ENCODE measurements at places on chromosomes 13 and 19. TPM values are rescaled to one million over a fixed set of nuclear protein-coding genes. Genes with fewer than 3 reads are reported as not detected.

The MIA gene
- 0.96 TPM for polyA plus RNA-seq

The LYPD5 gene
- 0.29 TPM for polyA plus RNA-seq

The KLK12 gene
- polyA plus RNA-seq, result not detected

The ZNF135 gene
- polyA plus RNA-seq, result 19.2 TPM

The ZNF530 gene
- 6.8 TPM for polyA plus RNA-seq

The SULT2A1 gene
- polyA plus RNA-seq, result 0.68 TPM

The RAB20 gene
- polyA plus RNA-seq, result 7.8 TPM

The ARHGAP45 gene
- 13.6 TPM for polyA plus RNA-seq

The ZNF468 gene
- 34.2 TPM for polyA plus RNA-seq

The ZNF69 gene
- 14.1 TPM for polyA plus RNA-seq

The RNF17 gene
- 0.37 TPM for polyA plus RNA-seq

The CEACAM1 gene
- polyA plus RNA-seq, result 15.3 TPM

The OLFM2 gene
- 22.5 TPM for polyA plus RNA-seq

The COG3 gene
- polyA plus RNA-seq, result 33.7 TPM

The KLK10 gene
- 0.48 TPM for polyA plus RNA-seq

The ONECUT3 gene
- not detected for polyA plus RNA-seq

DNA sequence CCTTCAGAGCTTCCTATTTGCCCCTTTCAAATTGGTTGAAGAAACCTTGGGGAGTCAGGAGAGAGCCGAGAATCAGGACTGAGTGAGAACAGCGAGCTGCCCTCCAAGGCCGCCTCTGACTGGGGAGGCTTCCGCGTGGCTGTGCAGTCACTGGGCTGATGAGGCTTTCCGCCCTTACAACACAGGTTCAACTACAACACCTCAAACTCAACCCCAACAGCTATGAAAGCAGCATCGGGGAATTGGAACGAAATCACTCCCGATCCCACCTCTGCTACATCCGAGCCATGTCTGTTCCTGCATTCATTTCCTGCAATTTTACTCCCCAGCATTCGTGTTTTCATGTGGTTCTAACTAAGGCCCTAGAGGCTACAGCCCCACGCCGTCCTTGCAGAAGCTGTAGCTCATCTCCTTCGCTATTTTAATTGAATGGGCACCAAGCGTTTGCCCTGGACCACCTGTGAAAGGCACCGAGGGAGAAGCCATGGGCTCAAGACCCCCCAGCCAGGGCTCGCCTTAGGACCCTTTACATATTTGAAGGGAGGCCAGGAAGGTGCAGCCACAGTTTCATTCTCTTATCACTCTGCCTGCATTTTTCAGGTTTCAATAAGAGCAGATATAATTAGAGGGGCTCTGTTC, 12.3 kb upstream of the RASA3 start:
- no peak for DNase-seq

DNA sequence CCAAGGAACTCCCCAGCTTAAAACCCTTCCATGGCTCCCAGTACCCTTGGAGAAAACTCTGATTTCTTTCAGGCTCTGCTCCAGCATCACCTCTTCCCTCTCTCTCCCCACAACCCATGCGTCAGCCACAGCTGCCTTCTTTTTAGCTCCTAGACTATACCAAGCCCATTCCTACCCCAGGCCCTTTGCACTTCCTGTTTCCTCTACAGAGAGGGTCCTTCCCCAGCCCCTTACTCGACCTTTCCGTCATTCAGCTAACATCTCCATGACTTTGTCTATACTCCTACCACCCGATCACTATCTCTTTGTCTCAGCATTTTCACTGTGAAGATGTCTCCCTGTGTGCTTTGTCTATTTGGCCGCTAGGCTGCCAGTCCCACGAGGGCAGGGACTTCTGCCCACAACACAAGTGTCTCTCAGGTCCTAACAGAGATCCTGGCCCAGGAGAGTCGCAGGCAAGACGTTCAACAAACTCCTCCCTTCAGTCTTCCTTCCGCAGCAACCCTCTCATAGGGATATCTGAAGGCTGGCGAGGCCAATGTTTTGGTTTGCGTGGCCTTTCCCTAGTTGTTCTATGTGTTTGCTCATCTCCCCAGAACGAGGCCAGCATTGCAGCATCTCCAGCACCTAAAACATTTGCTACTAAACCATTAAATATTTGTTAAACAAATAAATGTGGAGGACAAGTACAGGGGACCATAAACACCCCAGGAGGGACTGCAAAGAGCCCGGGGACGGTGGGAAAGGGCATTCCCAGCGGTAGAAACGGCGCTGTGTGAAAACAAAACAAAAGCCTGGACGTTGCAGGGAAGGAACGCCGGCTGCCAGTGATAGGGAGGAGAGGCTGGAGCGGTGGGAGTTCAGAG, 816 bp downstream of the CCNP start:
- no peak for DNase-seq

GRCh38 chr13:87128036-87128435, 543.1 kb upstream of the SLITRK5 start:
- no peak for DNase-seq

GRCh38 chr13:25375727-25376358, 4.1 kb downstream of the ATP8A2 start:
- no peak for DNase-seq

DNA sequence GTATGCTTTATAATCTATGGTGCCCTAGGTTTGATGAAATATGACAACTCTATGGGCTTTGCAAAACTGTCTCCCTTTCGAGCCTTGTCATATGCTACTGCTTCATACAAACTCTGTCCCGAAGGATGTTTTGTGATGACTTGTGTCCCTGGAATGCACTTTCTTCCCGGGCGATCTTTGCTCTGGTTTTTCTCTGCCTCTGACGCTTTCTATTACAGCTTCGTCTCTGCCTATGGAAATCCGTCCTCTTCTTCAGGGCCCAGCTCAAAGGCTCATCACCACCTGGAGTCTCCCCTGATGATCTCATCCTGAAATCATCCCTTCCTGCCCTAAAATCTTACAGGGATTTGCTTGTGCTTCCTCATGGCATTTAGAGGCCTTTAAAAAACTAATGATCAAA, 191.5 kb upstream of the KL start:
- no peak for DNase-seq

DNA sequence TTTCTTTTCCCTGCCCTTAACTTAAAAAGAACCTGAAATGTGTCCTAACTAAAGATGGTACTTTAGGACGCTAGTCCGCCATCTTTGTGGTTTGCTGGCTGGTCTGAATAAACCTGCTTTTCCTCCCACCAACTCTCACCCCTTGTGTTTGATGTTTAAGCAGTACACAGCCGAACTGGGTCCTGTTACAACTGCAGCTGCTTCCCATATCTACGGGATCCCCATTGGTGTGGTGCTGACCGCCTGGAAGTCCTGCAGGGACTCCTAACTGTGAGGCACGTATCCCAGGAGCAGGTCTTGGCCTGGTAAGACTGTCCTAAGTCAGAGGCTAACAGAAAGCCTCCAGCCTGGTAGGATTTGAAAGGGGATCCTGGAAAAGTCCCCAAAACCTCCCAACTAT, 40.9 kb upstream of the VSTM2B start:
- no peak for DNase-seq

GRCh38 chr19:41887711-41888382, 4.9 kb downstream of the ARHGEF1 start:
- DNase-seq, result no peak

DNA sequence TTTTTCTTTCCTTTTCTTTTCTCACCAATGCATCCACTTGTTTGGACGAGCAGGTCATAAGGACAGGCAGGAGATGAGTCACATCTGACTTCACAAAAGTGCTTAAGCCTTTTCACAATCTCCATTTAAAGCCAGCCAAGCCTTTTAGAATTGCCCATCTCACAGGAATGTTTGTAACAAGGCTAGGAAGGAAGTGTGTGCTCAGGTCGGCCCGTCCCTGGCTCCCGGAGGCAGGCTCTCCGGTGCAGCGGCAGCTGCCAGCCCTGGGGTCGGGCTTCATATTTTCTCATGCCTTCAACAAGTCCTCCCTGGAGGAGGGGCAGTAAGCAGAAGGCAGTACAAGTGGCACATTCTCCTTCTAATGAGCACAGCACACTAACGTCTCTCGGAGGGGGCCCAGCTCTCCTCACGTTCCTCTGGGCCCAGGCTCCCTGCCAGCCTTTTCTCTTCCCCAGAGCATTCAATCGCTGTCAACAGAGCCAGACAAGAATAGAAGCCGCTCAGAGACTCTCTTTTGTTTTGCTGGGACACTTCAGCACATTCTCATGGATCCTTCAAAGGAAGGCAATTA, 180.5 kb downstream of the COL4A1 start:
- no peak for DNase-seq

DNA sequence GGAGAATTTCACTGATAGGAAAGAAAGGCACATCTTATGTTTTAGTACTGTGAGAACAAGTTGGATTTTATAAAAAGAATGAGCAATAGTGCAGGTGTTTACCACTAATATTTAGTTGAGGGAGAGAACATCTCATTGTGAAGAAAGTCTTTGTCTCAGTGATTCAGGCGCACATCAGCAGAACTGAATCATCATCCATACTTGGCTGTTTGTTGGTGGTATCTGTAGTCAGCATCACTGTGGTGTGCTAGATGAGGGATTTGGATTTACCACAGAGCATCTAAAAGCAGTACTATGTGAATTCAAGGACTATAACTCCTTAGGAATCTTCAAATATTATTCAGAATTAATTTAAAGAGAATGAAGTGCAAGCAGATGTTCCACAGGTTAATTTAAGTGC, 1380.5 kb upstream of the ATXN8OS start:
- no peak for DNase-seq

GRCh38 chr19:8512115-8512967, 1.6 kb downstream of the ZNF414 start:
- DNase-seq, result no peak

DNA sequence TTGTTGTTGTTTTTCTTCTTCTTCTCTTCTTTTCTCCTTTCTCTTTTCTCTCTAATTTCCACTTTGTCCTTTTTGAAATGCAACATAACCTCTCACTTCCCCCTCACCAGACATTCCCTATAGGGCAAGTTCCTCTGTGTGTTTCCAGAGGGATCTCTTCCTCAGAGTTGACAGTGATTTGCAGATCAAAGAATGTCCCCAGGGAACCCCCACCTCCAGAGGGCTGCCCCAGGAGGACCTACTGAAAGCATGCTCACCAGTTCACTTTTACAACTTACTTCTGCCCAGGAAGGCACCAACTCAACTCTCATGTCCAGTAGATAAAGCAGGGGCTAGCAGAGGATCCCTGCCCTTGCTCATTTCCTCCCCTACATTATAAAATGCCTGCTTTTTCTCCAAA, 1648.0 kb downstream of the PCDH9 start:
- no peak for DNase-seq

GRCh38 chr19:16945762-16946465, 57.1 kb downstream of the F2RL3 start:
- no peak for DNase-seq

GRCh38 chr19:55115446-55116065, 1.9 kb downstream of the PPP1R12C start:
- no peak for DNase-seq

DNA sequence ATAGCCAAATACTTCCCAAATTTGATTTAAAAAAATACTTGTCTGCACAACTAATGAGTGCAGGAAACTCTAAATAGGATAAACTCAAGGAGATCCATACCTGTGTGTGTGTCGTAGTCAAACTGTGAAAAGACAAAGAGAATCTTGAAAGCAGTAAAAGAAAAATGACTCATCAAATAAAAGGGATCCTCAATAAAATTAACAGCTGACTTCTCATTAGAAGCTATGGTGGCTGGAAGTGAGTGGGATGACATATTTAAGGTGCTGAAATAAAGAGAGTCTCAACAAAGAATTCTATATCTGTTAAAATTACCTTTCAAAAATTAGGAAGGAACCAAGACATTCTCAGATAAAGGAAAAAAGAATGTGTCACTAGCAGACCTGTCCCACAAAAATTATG, 13.7 kb downstream of the RNASEH2B start:
- no peak for DNase-seq

DNA sequence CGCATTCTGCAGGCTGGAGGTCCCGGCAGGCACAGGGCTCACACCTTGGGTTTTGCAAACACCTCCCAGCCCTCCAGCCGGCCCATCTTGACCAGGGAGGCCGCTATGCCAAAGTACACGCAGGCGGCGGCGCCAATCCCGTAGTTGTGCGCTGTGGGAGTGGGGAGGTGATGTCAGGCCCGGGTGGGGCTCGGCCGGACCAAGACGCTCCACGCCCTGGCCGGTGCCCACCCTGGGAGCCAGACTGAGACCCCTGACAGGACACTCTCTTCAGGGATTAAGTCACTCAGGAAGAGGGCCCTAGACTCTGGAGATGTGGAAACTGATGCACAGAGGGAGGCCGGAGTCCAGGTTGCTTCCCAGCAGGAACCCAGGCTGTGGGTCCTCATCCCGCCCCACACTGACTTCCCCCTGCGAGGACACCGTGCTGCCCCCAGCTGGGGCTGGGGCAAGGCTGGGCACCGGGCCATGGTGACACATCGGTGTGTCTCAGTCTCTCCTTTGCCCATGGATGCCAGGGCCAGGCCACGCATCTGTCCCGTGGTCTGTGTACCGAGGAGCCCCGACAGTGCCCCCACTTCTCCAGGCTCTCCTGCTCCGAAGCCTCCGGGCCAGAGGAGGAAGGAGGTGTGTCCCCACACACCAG, 8.8 kb downstream of the NDUFA11 start:
- no peak for DNase-seq

DNA sequence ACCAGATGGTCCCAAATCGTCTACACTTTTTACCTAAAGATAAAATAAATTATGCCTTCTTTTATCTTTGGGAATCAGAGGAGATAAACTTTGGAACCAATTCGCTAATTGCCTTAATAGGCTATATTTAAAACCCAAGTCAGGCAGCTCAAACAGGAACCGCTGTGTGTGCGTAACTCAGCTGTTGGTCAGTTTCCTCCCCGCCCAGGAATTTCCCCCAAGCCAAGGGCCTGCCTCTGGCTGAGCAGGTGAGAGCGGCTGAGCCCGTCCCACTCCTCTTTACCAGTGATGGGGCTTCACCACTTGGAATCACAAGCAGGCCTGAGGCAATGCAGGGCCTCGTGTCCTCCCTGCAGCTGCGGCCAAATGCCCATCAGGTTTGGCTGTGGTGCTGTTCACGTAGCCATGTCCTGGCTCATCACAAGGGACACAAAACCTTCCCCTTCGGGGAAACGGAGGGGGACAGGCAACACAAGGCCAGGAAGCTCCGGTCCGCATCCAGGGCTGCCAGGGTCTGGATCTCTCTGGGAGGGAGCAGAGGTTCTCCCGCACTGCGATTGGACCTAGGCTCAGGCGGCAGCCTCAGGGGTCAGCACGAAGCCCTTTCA, 503 bp upstream of the SLC7A9 start:
- no peak for DNase-seq

DNA sequence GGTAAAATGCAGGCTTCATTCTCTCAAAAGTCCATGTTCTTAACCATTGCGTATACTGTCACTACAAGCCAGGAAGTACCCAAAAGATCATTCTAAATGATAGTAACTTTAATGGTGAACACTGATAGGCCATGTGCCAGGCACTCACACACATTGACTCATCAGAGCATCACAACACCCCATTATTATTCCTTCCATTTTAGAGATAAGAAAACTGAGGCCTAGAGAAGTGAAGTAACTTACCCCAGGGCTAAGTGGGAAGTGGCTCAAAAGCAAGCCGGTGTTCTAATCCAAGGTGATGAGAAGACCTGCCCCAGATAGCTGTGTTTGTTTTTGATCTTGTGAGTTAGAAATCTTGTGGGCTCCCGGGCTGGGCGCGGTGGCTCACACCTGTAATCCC, 1.4 kb upstream of the PHLDB3 start:
- no peak for DNase-seq
